ENCODE measurements at places on chromosomes 1 and 21.

DNA sequence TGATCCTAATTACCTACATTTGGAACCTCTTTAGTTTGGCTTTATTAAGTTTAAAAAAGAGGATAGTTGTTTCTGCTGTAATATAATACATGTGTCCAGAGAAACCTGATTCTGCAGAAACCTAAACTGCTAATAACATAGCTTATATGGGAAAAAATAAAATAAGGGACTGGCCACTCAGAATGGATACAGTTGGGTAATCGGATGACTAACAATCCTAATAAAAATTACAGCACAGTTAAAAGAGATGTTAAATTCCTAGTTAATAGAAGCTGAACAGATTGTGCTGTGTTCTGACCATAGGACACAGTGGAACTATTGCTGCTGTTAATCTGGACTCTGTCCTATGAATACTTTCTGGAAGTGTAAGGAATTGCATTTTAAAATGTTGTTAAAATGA is 16.0 kb downstream of the ARV1 start:
- no peak for DNase-seq

GRCh38 chr1:113980110-113980509 is 836 bp downstream of the OLFML3 start:
- no peak for DNase-seq

GRCh38 chr21:44912158-44912473 is 8.6 kb downstream of the ITGB2 start:
- no peak for DNase-seq

DNA sequence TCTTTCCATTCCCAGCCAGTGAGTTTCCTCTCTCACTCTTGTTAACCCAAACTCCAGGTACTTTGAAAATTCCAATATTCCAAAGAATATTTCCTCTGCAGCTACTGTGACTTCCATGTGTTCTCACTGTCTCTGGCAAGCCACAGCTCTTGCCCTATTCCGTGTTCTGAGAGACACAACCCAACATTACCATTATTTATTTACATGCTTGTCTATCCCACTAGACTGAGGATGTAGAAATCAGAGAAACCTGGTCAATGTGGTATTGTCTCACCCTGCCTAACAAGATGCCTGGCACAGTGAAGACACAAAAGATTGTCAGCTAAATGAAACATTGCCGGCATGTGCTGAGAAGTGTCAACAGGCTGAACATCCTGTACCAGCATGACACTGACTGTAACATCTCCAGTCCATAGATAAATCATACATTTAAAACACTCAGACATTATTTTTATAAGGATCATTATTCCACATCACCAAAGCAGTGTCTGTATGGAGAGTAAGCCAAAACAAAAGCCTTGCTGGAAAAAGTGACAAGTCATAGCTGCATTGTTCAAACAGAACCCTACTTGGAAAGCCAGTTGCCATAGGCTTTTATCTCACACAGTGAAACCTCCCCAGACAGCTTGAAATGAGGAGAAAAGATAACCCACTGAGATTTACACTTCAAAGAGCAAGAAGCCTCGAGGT is 72.3 kb downstream of the SIPA1L2 start:
- DNase-seq = no peak

- DNase-seq = no peak
Measured at GRCh38 chr1:97603776-97604175, 317.1 kb downstream of the DPYD start.

GRCh38 chr1:31238612-31238985 is 1.1 kb downstream of the NKAIN1 start:
- no peak for DNase-seq

DNA sequence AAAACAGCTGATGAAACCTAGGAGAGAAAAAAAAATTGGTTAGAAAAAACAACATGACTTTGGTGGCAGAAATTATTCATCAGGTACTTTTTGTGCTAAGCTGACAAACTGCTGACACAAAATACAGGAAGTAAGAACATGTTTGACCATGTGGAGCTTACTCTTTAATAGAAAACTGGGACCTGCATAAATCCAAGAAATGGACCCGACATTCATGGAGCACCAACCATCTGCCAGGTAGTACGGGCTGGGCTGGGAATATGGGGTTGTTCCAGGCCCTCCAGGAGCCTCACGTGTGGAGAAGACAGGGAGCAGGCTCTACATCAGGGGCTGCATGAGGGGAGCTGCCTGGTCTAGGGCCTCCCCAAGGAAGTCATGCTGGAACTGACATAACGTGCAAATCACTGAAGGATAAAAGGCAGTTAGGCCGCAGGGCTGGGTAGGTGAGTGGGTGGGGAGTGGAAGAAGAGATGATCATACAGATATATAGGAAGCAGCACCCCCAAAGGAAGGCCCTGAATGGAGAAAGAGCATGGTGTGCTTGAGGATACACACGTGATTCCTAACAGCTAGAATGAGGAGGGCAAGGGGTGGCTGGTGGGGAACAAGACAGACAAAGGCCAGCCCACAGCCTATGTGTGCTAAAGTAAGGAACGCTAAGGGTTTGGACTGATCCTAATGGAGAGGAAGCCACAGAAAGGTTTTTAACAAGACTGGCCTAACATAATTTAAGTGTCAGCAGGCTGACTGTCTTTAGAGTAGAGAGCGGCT is 26.1 kb downstream of the CD58 start:
- peak; percentile 36 for DNase-seq

GRCh38 chr21:28696844-28697410 is 295.8 kb downstream of the LTN1 start:
- DNase-seq = no peak

DNA sequence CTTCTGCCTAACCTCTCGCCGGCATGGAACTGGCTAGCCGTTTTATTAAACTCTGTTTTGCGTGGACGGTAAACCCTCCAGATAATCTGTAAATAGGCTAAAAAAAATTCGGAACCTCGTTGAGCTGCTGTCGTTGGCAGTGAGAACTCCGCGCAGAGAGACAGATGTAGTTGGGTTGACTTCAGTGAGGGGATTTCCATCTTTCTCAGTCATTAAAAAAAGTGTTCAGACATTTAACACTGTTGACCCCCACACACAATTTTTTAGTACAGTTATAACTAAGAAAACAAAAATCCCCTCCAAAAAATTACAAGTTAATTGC is 464 bp downstream of the PARK7 start:
- DNase-seq = no peak

DNA sequence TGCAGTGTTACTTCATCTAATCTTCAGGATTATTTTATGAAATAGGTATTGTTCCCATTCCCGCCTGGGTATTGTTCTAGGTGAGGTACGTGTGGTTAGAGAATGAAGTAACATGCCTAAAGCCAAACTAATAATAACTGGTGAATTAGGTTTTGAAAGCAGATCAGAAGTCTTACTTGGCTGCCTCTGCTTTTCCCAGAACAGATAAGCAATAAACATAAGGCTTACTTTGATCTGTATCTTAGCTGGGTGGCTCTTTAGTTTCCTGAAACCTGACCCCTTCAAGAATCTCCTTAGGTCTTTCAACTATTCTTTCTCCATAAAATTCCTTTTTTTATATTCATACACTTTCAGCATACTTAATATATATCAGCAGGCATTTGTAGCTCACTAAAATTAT is 65.3 kb downstream of the VAV3 start:
- no peak for DNase-seq

DNA sequence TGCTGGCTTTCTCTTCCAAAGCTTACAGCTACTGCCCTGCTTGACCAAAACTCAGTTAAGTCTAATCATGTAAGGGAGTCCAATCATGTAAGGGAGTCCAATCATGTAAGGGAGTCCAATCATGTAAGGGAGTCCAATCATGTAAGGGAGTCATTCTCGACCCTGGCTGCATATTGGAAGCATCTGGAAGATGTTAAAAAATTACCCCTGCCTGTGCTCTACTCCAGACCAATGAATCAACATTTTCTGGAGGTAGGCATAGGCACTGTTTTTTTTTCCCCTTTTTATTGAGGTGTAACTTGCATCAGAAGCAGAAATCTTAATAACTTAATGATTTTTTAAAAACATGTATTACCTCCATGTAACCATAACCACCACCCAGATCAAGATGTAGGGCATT is 9.4 kb downstream of the PIGP start:
- DNase-seq = no peak

GRCh38 chr21:15353546-15353945 is 288.7 kb upstream of the NRIP1 start:
- no peak for DNase-seq

- no peak for DNase-seq
Measured at GRCh38 chr1:197438010-197438790, 170.1 kb downstream of the CRB1 start.

- no peak for DNase-seq
Measured at GRCh38 chr1:117905019-117905418, 24.4 kb downstream of the GDAP2 start.

- DNase-seq = no peak
Measured at GRCh38 chr21:29523646-29524045, 224.9 kb downstream of the BACH1 start.

- no peak for DNase-seq
Measured at GRCh38 chr1:108712606-108713150, at the start of gene FNDC7. FNDC7 (plus strand) TSS chr1:108712908; CDS start chr1:108712934, 26 bp downstream.

DNA sequence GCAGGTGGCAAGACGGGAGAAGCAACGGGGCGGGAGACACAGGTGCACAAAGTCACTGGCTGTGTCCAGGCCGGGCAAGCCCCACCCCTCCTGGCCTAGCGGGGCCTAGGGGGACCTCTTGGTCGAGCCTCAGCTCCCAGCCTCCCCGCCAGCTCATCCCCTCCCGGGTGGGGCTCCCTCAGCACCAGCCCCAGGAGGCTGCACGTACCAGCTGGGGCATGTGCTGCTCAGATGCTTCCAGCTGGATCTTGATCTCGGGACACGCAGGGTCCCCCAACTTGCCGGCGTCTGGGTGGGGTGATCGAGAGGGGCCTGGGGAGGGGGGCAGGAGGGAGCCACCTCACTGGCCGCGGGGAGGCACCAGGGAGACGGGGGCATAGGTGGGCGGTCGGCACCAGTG is 71.4 kb downstream of the RAP1GAP start:
- DNase-seq = no peak

- DNase-seq = no peak
Measured at GRCh38 chr1:29648798-29649188, 412.5 kb downstream of the PTPRU start.

- no peak for DNase-seq
Measured at GRCh38 chr1:173467426-173467825, 9.7 kb upstream of the PRDX6 start.

DNA sequence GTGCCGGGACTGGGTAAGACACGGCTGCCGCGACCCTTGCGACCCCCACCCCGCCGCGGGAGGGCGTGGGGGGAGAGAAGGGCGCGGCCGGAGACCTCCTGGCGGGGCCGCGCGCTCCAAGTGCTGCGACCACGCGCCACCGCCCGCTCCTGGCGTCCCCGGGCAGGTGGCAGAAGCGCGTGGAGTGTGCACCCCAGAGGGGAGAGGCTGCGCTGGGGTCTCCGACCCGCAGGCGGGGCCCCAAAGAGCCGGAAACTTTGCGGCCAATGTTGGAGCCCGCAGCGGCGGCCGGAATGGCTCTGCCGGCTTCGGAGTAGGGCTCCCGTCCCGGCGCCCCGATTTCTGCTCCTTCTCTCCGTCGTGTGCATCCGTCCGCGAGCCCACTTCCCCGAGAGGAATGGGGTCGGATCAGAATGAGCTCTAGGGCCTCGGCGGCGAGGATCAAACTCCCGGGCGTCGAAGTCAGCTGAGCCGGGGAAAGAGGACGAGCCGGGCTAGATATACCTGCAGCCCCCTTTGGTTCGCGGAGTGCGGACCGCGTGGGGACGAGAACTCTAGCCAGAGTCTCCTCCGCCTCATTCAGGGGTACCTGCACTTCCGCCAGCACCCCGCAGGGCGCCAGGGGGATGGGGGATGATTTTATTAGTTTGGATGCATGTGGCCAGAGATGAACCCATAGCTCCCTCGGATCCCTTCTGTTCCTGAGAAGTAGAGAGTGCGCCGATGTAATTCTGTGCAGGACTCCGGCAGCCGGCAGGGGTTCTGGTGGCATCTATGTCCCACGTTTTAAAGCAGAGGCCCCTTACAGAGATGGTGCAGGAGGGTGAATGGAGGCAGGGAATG is 751 bp downstream of the STUM start:
- peak; percentile 10 for DNase-seq

All from naive thymus-derived CD4-positive, alpha-beta T cell (primary cell).